NCI-H1092 (cell line): ENCODE measurements at places on chromosomes 1 and 21.

DNA sequence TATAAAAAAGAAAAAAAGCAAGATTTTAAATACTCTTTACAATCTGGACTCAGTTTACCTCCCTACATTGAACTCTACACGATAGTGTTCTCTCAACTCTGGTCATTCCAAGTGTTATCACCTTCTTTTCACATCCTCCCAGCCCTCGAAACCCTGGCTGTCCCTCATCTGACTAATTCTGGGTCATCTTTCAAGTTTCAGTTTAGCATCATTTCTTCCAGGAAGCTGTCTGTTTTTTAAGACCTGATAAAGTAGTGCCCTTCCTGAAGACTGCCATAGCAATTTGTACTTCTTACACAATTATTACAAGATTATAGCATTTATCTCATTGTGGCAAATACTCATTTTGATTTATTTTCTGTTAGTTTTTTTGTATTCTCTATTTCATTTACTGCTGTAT, 1.2 kb downstream of the ALG14 start:
- DNase-seq, result no peak

DNA sequence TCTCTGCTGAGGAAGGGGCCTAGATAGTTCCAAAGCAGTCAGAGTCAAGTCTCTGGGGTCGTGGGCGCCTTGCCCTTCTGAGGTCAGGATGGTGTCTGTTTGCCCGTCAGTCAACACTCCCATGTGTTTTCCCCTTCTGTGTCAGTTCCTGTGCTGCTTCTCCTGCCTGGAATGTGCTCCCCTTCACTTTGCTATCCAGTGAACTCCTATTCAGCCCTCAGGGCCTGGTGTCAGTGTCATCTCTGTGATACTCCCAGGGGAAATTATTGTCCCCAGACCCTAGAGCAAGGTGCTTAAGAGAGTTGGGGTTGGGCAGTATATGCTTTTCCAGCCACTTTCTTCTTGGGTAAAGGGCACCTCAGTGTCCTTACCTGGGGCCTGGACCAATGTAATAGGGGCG, 45.8 kb upstream of the SYNC start:
- DNase-seq, result no peak

- no peak for DNase-seq
Observed at GRCh38 chr1:157751283-157751682, 25.6 kb downstream of the FCRL2 start.

DNA sequence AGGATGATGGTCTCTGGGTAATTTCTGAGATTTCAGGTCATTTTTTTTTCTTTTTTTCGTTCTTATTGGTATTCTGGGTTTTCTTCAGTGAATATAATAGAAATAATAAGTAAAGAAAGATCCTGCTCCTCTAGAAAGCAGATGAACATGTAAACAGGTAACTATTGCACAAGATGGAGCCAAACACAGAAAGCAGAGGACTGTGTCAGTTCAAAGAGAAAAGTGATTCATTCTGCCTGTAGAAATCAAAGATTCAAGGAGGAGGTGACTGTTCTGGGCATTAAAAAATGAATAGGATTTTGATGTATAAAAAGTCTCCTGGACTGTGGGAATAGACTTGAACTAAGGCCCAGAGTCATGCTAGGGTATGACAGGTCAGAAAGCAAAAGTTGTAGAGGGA, 41.9 kb upstream of the POU2F1 start:
- no peak for DNase-seq

DNA sequence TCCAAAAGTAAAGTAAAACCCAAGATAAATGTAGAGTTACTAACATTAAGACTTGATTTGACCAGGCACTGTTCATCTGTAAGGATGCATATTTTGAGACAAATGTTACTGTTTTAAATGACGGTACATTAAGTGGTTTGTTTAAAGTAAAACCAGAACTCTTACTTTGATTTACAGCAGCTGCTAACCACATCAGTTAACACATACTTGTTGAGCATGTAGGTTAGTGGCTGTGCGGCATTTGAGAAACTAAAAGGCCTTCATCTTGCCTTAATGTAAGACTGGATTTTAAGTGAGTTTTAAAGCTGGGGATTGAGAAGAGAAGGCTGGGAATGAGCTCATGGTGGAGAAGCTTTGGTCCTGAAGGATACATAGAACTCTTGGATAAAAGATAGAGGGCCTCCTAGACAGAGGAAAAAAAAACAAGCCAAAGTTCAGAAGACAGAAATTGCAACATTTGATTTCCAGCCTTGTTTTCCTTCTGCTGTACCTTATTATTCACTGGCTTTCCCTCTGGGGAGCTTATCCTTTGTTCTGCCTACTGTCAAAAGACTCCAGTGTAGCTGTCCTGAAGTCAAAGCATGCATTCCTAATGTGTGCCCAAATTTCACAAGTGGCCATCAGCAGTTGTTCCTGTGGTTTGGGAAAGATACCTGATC, 66.6 kb downstream of the MTR start:
- no peak for DNase-seq

DNA sequence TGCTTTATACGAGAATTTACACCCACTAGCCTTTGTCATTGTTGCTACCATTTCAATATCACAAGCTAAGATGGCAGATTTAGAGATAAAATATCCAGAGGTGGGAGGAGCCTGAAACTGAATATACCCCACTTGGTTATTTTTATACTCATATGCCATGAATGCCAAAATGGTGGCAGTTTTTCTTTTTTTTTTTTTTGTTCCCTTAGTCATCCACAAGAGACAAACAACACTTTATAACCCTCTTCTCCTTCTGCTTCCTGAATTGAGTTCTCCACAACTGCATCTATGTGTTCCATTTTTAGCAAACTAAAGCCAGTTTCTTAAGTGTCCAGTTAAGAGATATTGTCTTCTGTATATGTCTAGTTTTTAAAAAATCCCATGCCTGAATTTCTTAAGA, 558.4 kb downstream of the LMO4 start:
- no peak for DNase-seq

DNA sequence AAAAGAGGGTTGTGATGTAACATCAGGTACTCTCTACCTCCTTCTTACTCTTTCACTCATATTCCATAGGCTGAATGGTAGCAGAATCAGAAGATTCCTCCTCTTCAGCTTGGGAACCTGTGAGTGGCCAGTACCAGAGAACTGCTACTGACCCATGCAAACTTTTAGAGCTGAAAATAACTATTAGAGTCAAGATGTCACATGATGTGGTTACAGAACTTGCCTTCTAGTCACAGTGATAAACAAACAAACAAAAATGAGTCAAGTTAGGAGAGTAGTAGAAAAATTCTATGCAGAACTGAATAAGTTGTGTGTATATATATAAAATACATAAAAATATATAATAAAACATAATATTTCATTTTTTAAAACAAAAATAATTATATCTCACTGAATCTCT, 47.6 kb upstream of the RGS1 start:
- DNase-seq, result no peak

DNA sequence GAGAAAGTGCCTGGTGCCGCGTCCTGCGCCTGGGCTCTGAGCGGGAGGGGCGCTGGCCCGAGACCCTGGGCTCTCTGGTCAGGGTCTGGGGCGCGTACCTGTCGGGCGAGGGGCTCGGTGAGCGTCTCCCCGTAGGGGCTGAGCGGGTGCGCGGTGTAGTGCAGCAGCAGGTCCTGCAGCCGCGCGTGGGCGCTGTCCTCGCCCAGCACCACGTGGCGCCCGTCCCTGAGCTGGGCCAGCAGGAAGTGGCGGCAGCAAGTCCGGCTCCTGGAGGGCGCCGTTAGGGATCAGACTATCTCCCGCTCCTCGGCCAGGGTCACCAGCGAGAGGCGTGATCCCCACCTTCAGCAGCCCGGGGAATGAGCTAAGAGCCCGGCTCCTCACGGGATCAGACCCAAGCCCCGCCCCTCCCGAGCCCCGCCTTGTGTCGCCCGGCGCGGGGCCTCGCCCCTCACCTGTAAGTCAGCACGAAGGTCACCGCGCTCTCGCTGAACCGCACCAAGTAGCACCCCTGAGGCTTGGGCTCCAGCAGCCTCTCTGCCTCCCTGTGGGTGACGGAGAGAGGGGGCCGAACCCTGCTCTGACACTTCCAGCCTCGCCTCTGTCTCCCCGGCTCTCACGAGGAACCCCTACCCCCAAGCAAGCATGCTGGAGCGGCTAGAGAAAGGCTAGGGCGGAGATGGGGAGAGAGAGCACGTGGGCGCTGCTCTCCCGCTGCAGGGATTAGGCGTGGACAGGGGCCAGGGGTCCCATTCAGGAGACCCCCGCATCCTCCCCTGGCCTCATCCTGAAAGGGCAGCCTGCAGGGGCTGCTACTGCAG, 2.7 kb downstream of the SH2D2A start:
- peak; percentile 51 for DNase-seq

DNA sequence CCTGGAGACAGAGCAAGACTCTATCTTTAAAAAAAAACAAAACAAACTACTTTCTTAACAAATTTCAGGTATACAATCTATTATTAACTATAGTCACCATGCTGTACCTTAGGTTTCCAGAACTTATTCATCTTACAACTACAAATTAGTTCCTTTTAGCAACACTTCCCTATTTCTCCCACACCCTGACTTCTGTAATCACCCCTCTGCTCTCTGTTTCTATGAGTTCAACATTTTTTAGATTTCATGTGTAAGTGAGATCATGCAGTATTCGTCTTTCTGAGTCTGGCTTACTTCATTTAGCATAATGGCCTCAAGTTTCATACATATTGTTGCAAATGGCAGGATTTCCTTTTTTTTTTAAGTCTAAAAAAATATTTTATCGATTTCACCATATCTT, 77.9 kb upstream of the LPGAT1 start:
- no peak for DNase-seq

DNA sequence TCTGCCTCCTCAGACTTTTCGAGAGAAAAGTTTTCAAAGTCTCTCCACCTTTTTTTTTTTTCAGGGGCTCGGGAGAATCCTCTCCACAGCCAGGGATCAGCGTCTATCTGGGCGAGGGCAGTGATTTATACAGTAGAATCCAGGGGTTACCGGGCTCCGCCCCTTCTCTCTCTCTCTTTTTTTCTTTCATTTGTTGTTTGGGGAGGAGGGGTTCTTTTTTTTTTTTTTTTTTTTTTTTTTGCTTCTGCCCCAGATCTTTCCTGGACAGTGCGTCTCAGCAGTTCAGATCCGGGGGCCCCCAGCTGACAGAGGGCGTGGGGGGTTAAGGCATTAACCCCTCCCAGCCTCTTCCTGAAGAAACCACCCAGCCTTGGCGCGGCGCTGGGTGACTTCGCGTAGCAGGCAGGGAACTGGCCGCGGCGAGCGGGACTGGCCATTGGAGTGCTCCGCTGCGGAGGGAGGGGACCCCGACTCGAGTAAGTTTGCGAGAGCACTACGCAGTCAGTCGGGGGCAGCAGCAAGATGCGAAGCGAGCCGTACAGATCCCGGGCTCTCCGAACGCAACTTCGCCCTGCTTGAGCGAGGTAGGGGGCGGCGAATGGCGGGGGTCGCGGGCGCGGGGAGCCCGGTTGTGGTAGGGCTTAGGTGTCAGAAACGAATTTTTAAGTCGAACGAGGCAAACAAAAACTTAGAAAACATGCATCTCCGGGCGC, at the start of gene S1PR1:
TSS of gene S1PR1 (plus strand) at position 504 of the 713 bp plus-strand sequence. CDS start 1,966 bp downstream, outside the sequence.
- no peak for DNase-seq

GRCh38 chr1:219150913-219151312, 22.8 kb upstream of the LYPLAL1 start:
- DNase-seq, result no peak

GRCh38 chr1:93384656-93385055, 38.9 kb downstream of the DR1 start:
- no peak for DNase-seq

DNA sequence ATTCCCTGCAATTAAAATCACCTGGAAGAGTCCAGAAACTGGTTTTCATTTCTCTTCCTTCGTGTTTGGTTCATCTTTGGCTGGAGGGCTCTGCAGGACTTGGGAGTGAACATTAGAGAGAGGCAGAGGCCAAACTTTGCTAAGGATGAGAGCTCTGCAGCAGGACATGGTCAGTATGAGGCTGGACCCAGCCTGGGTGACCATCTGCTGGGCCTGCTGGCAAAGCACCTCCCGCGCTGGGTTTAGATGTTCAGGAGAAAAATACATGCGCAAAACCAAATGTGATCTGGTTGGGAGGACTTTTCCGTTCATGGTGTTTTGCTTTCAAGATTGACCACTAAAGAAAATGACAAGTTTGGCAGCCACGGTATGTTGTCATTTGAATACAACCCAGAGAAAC, 15.9 kb downstream of the KAZN start:
- no peak for DNase-seq

DNA sequence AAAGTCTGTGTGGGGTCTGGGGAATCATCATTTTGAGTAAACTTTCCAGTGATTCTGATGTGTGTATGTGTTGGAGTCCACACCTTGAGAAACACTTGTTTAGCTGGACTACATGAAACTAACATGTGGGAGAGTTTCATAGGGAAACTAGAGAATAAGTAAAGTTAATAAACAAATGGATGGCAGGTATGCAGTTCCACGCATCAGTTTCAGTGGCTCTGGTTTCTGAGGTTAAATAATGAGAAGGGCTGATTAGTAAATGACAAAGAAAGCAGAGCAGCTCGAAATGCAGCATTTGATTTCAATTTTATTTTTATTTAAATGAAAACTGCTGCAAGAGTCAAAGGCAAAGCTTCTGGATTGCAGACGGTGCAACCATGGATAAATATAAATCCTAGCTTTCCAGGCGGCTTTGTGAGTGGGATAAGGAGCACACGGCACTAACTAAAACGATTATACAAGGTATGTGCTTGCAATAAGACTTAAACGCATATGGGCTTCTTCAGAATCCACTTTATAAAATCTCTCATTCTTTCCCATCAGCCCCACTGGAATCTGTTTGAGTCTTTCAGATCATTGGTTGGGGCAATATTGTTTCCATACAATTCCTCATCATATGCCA, 310.7 kb downstream of the PLPP3 start:
- no peak for DNase-seq

DNA sequence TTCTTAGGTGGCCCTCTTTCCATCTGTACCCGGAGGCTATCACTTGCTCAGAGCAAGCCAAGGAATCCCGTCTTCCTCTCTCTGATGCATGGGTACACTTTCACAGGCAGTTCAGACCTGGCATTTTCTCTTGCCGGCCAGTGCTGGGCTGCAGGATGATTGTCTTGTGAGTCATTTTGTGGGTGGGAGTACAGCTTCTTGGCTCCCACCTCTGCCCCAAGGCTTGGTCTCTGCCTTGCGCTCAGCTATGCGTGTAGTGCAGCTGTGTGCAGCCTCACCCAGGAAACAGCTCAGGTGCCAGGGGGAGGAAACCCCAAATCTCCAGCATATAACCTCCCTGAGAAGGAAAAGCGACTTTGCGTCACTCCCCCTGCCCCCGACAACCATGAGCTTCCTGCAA, 3.9 kb upstream of the AJAP1 start:
- no peak for DNase-seq

GRCh38 chr1:172951730-172952365, 98.9 kb downstream of the TNFSF18 start:
- no peak for DNase-seq

DNA sequence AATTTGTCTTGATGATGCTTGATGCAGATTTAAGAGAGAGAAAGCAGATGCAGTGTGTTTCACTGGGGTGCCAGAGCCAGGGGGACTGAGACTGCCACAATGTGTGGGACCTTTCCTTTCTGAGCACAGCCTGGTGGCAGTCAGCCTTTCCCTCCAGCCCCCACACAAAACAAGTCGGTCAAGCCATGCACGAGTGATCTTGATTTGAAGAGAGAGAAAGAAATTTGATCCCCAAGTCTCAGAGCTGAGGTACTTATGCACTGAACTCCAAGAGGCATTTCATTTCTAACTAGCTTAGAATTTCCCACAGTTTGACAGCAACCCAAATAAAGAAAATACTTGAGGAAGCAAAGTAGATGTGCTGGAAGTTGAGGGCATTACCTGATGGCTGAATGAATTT, 193.8 kb downstream of the ST6GALNAC3 start:
- no peak for DNase-seq
